ENCODE measurements at places on chromosomes 3 and 15. TPM values are rescaled to one million over a fixed set of nuclear protein-coding genes. Genes with fewer than 3 reads are reported as not detected.

GRCh38 chr3:171379961-171380483 is 80.2 kb downstream of the TNIK start:
- DNase-seq, result no peak

- no peak for DNase-seq
Observed at GRCh38 chr3:172079326-172079976, 40.1 kb downstream of the FNDC3B start.

GRCh38 chr3:174122411-174122810 is 724.9 kb downstream of the NLGN1 start:
- no peak for DNase-seq

ERC2 gene
- polyA plus RNA-seq, result not detected

- no peak for DNase-seq
Observed at GRCh38 chr3:195821403-195822130, 9.8 kb upstream of the MUC4 start.

RBSN gene
- polyA plus RNA-seq, result 7.2 TPM

- no peak for DNase-seq
Observed at GRCh38 chr3:172238188-172238587, 198.8 kb downstream of the FNDC3B start.

DNA sequence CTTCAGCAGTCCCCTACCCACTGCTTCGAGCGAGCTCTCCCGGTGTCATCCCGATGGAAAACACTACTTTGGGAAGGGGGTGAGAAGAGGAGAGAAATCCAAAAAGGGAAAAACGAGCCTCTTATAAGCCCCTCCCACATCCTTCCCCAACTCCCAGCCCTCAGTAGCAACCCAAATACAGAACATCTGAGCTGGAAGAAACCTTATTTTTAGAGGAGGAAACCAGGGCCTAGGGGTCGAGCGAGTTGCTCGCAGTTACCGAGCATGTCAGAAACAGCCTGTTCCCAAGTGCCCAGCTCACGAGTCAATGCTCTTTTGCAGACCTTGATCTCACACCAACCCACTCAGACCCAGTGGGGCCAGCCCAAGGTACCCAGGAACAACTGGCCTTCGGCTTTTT is 14.2 kb downstream of the RBPMS2 start:
- DNase-seq, result no peak

DNA sequence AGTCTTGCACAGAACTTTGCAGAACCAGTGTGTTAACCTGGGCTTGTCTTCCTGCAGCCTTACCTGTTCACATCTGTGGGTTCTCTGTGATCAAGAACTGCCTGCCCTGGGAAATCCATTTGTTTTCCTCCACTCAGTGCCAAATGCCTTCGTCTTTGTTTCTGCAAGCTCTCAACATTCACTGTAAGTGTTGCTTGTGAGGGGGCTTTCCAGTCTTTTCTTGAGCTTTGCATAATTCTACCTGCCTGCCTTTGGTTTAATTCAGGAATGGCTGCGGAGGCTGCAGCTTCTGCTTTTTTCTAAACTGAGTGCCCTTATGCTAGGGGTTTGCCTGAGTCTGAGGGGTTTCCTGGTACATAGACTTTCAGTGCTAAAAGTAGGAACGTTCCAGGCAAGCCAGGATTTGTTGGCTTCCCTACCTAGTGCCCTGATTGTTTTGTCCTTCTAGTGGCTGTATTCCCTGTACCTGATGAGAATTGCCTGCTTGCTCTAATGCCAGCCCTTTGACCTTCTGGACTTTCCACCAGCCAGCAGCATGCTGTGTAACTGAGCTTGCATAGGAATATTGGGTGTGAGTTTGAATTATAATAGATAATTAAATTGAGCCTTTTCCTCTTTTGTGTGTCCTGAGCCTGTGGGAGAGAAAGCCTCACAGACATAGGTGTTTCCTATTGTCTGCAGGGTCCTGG is 96.6 kb upstream of the CLSTN2 start:
- no peak for DNase-seq

- DNase-seq, result no peak
Observed at GRCh38 chr3:135840436-135840835, 125.1 kb upstream of the PPP2R3A start.

RARB gene
- polyA plus RNA-seq, result 1.2 TPM

GRCh38 chr15:67715170-67715569 is 110.1 kb upstream of the SKOR1 start:
- DNase-seq, result no peak

BTLA gene
- polyA plus RNA-seq, result 11.0 TPM

IL17RC gene
- 36.5 TPM for polyA plus RNA-seq

DNA sequence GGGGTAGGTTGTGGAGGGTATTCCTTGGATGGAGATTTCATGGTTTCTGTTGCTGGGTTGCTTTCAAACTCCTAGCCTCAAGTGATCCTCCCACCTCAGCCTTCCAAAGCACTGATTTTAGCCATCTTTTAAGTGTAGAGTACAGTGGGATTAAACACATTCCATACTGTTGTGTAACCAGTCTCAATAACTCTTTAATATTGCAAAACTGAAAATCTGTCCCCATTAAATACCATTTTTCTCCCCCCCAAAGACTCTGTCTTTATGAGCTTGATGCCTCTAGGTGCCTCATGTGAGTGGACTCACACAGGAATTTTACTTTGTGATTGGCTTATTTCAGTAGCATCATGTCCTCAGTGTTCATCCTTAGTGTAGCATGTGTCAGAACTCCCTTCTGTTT is 74.7 kb upstream of the ATP10A start:
- no peak for DNase-seq

DNA sequence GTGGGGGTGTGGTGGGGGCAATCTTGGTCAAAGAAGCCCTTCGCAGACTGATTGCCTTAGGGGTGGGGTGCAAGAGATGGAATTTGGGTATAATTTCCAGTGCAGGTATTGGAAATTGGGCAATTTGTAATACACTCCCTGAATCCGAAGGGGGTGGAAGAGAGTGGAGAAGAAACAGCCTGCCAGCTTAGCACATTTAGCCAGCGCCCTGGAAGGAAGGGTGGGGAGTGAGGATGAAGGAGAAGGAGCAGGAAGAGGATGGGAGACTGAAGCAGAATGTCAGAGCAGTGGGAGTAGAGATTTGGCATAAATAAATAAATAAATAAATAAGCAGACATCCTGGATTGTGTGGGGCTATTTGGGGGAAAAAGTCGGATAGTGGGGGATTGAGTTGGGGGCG is 1.6 kb downstream of the GAP43 start:
- no peak for DNase-seq

Data from sigmoid colon (tissue), 7 donors.